Astrocyte of the spinal cord (primary cell): ENCODE measurements at places on chromosomes 3 and 15.

DNA sequence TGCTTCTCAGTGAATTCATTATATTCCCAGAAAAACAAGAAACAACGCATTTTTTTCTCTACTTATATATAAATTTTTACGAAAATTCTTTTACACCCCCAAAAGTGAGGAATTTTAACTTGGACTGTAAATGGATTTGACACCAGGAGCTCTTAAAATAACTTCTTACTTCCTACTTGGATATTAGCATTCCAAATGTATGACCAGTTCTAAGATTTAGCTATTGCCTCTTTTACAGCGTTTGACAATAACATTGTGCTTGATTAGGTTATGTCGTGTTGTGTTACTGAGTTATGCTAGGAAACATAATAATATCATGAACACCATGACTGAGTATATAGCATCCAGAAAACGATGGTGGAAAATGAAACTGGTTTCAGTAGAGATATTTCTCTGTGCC, 177.0 kb downstream of the CNTN6 start:
- no peak for DNase-seq

- no peak for DNase-seq
These were observed 35.8 kb downstream of the PLD1 start for GRCh38 chr3:171774521-171774920.

DNA sequence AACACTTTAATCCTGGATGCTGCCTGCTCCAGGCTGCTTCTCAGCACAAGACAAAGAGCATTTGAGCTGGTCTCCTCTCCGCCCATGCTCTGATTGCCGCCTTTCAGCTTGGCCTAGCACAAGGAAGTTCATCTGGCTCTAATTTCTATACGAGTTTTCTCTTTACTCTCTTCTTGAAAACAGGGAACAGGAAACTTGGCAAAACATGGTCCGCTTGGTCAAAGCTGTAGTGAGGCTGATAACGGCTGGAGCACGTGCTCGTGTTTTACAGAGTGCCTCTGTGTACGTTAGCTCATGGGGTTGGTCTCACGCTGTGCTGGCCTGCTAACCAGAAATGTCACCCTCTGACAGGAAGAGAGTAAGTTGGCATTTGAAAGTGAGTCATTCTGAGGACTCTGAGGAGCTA, 19.2 kb downstream of the RARRES1 start:
- peak; percentile 79 for DNase-seq

- DNase-seq, result peak; percentile 10
These were observed 341.7 kb downstream of the CLSTN2 start for GRCh38 chr3:140276703-140277102.

DNA sequence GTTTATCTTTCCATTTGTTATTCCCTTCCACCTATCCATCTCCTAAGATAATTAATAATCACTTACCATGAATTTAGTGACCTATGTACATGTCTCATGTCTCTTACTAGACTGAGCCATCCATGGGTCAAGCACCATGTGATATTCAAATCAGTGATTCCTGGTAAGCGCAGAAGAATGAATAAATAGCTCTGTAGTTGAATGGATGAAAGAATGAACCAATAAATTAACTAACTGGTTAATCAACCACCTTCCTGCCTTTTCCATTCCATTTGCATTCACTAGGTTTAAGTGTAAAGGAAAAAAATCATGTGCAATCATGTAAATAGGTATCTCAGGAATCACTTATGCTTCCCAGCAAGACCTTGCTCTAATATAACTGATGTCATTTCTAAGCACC, 779.5 kb downstream of the NTRK3 start:
- no peak for DNase-seq

DNA sequence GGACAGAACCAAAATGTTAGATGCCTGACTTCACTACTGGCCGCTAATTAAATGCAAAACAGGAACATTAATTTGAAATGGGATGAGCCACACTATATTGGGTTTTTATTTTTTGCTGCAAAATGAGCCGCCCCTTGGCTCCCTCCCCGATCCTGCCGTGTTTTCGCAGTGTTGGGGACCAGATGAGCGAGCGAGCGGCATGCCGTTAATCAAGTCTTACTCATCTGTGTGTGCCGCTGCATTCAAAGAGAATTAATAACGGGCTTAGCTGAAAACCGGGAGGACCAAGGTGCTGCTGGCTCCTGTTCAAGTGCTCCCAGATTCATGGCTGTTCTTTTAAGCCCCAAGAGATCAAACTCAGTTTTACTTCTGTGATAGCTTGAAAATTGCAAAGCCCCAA, 20.0 kb downstream of the TAFA4 start:
- DNase-seq, result no peak

- no peak for DNase-seq
These were observed 61.9 kb upstream of the HEG1 start for GRCh38 chr3:125117631-125118191.
